ENCODE measurements at places on chromosomes 3 and 15.

DNA sequence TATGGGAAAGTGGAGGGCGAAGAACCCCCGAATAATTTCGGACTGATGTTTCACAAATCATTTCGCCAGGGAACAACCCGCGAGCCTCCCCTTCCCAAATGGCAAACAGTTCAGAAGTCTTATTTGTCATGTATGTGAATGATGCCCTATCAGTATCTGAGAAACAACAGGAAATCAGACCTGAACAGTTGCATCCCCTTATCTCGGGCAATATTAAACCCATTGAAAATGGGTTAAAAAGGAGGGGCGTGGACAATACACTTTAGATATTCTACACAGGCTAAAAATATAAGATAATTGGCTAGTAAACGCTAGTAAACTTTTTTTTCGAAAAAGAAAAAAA is 1003.3 kb upstream of the NR2F2 start:
- no peak for DNase-seq

- DNase-seq: no peak
These were observed 8.4 kb upstream of the CD47 start for GRCh38 chr3:108099244-108099643.

DNA sequence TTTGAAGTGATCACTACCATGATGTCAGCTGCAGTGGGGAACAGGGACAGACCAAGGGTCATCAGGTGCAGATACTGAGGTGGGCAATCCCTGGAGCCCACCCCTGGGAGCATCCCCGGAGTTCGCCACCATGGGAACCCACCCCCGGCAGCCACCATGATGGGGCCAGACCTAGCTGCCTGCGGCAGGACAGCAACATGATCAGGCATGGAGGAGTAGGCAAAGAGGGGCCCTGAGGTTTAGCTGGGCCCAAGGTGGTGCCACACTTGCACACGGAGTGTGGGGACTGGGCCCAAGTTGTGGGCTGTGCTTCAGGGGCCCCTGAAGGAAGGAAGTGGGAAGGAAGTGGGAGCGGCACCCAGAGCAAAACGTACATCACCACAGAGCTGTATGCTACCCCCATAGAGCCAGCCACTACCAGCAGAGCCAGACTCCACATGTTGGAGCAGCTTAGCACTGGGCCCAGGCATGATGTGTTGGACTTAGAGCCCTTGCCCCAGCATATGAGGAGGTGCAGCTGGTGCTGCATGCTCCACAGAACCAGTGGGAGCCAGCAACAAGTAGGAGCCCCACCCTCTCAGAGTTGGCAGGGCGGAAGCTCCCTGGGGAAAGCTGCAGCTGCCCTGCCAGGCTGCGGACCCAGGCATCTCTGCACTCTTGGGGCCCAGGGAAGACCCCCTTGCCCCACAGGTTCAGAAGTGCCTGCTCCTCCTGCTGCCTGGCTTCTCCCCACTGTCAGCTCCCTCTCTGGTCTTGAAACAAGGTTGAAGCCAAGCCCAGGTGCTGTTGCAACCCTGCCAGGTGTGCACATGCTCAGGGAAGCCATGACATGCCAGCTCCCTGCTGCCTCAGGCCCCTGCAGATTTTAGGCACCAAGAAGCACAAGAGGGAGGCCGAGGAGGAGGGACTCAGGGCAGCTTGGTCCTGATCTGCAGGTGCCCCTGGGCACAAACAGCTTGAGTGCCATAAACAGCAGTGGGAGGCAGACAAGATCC is 515.3 kb downstream of the ZBBX start:
- no peak for DNase-seq

- no peak for DNase-seq
These were observed 42.2 kb downstream of the CMSS1 start for GRCh38 chr3:99859825-99860224.

DNA sequence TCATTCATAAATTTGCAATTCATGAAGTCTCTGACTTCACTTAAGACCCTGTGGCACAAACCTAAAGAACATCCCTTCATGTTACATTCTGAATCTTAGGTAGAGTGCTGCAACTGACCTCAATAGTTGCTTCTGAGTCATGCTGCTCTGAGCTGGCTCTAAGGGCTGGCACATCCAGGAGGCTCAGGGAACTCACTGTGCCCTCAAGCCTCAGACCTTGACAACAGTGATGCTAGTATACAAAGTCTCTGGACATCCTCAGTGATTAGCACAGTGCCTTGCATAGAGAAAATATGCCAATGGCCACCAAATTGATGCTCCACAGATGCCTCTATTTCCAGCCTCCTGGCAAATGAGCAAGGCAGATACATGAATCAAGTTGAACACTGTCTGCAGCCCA is 740.9 kb upstream of the LMCD1 start:
- DNase-seq: no peak

- DNase-seq: no peak
These were observed 44.2 kb upstream of the C2CD4B start for GRCh38 chr15:62209322-62209721.

- no peak for DNase-seq
These were observed 95.1 kb downstream of the ROBO1 start for GRCh38 chr3:79672731-79673130.

- DNase-seq: peak; percentile 54
These were observed 4.4 kb upstream of the BRPF1 start for GRCh38 chr3:9727041-9727595.

DNA sequence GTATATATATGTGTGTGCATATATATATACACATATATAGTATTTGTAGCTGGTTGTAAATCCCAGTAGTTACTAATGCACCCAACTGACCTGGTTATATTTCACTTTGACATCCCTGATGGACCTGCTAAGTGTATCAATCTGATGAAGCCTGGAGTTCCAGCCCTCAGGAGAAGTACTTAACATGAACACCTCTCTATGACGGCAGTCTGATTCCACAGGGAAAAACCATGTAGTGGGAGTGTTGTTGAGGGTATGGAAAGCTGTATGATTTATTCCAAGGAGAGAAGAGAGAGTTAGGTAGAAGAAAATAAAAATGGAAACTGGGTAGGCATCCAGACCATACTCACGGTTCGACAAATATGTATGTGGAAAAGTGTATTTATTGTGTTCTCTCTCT is 531.2 kb upstream of the SEMA6D start:
- DNase-seq: no peak

DNA sequence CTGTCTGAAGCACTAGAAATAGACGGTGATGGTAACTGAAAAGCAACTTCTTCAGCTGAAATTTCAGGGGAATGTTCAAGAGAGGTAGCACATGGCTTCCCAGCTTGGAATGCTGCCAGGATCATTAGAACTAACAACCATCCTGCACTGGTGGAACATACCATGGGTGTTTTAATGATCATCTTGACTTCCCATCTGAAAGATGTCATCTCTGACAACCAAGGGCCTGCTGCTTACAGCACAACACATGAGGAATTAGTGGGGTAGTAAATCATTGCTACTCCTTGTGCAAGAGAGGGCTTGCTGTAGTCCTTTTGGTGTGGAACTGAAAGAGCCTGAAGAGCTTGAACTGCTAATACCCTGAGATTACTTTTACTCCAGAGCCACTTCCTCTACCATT is 853.7 kb downstream of the MCTP2 start:
- DNase-seq: no peak

GRCh38 chr3:14766428-14767244 is 52.1 kb upstream of the FGD5 start:
- DNase-seq: no peak

- DNase-seq: no peak
These were observed 6.6 kb upstream of the CCNL1 start for GRCh38 chr3:157166561-157166960.

DNA sequence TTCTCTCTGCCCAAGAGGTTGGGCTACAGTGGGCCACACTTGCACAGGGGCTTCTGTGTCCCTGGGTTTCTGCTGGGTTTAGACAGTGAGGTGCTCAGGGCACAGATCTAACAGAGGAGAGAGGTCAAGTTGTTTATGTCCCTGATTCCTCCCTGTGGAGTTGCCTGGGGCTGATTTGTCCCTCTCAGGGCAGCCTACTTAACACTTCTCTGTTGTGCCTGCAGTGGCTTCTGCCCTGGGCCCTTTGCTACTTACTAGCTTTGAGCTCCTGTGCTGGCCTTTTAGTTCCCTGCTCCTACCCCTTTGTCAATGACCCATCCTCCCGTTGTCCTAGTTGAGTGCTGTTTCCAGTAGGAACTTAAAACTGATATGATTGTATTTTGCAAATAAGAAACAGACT is 114.0 kb upstream of the RGMA start:
- DNase-seq: no peak

DNA sequence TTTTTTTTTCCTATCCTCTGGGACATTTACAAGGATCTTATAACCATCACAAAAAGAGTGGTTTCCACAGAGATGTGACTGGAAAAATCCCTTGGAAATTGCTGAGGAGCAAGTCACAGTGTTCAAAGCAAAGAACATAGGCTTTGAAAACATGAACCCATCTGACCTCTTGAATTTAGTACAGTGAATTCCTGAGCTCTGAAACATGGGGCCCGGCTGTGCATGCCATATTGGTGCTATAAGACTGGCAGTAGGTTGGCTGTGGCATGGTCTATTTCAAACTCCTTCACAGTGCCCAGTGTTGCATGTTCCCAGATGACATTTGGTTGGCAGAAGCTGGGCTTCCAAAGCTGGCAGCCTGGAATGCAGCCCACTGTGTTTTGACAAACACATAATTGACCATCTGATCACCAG is 202.2 kb downstream of the TIGIT start:
- DNase-seq: no peak

- DNase-seq: no peak
These were observed 702.3 kb downstream of the SI start for GRCh38 chr3:164375995-164376394.

- DNase-seq: no peak
These were observed 69.3 kb upstream of the SOX14 start for GRCh38 chr3:137694836-137695235.

DNA sequence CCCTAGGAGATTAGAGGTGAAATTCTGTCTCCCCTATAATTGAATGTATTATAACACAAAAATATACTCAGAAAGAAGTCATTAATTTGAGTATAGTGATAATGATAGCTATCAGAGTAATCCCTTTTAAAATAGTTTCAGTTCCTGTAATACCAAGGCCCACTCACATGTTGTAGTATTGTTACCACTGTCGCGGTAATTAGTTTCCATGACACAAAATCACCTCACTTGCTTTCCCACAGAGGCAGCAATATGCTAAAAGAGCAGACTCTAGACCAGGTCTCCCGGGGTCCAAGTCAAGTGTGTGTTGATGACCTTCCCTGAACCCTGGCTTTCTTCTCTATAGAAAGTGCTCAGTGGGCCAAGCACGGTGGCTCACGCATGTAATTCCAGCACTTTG is 39.5 kb upstream of the NSMCE3 start:
- DNase-seq: no peak

DNA sequence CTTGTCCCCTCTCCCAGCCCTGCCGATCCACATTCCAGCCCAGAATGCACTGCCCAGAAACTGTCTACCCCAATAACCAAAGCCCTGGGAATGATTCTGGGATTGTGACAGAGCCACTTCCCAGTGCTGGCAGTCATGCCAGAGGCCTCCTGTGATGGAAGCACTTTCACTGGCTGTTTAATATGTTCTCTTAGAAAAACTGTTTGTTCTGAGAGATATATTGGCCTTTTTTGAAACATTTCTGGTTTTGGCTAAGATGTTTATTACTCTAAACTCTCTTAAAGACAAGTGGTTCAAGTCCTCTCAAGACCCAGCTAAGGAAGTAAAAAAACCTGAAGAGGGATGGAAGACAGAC is 74.0 kb upstream of the HACD2 start:
- no peak for DNase-seq

DNA sequence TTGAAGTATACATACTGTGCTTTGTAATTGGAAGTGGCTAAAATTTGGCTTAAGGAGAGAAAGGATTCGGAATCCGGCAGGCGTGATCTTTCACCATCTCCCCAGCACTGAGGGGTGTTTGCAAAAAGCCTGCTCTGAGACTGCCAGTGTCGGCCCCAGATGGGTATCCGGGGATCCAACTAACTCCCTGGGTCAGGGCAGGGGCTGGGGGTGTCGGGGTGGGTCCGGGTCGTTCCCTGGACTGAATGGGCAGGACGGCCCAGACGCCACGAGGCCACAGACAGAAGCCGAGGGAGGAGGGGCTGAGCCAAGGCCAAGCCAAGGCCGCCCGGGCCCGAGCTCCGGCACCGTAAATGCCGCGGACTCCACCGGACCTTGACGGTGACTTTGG is 349 bp downstream of the PPIB start:
- DNase-seq: peak; percentile 17

- DNase-seq: no peak
These were observed 266.9 kb downstream of the ZBBX start for GRCh38 chr3:167113035-167113830.

- no peak for DNase-seq
These were observed 473.3 kb downstream of the OTOL1 start for GRCh38 chr3:161969867-161970266.

GRCh38 chr3:55888282-55888885 is 401.3 kb upstream of the WNT5A start:
- DNase-seq: no peak

GRCh38 chr3:184691397-184692231 is 20.2 kb downstream of the MAGEF1 start:
- no peak for DNase-seq

GRCh38 chr15:89905846-89906378 is 6.8 kb downstream of the ARPIN start:
- no peak for DNase-seq

DNA sequence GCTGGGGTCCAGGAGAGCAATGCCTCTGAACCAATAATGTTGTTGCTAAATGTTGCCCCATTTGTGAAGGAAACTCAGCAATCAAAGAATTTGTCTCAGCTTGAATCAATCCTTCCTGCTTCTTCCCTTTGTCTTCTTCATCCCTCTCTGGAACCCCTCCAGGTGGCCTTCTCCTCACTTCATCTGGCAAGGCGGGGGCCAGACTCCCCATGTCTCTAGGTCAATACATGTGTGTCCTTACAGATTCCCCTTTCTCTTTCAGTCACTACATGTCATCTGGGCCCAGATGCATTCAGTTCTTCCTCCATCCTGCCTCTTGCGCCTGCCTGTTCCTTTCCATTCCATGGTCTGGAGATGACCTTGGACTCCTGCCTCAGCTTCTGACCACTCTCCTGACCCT is 8.0 kb upstream of the LTF start:
- no peak for DNase-seq

- no peak for DNase-seq
These were observed 16.3 kb downstream of the ZBTB38 start for GRCh38 chr3:141384575-141384974.

- DNase-seq: no peak
These were observed 94.3 kb upstream of the TRPM1 start for GRCh38 chr15:31195871-31196270.

DNA sequence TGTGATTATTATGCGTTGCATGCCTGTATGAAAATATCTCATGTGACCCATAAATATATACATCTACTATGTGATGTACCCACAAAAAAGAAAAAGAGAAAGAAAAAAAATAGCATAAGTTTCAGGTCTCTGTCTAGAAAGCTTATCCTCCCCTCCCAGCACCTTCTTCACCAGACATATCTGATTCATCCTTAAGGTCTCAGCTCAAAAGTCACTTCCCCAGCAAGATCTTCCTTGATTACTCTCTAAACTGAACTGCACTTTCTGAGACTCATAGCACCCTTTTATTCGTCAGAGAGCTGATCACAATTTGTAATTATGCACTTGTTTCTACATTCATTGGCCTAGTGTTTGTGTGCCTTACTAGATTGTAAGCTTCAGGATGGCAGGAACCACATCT is 11.1 kb upstream of the PTPN9 start:
- DNase-seq: no peak

All from activated gamma-delta T cell treated with Interleukin-2 at 50 U/mL for 16 hours (primary cell).